ENCODE measurements at places on chromosomes 12 and 14. TPM values are rescaled to one million over a fixed set of nuclear protein-coding genes. Genes with fewer than 3 reads are reported as not detected.

CDK2 gene
- total RNA-seq, result 29.5 TPM

NXPH4 gene
- 0.13 TPM for total RNA-seq

COX8C gene
- total RNA-seq, result not detected

VDR gene
- total RNA-seq, result 0.67 TPM

CCDC38 gene
- total RNA-seq, result not detected

- no peak for DNase-seq
Observed at GRCh38 chr12:30296486-30296885, 399.2 kb downstream of the IPO8 start.

DNA sequence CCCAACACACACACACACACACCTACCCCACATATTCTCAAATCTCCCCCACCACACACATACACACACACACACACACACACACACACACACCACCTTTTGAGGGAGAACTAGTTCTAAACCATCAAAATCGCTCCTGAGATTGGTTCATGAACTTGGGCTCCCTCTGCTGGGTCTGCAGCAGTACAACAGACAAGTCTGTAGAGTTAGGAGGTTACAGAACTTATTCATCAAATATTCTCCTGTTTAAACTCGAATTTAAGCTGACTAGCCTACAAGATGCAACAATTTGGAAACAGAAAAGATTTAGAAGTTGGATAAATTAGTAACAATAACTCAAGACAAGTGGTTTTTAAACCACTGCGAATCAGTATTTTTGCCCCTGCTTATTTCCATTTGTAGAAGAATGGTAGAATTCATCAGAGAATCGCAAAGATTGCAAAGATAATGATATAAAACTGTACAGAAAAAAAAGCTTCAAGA, 136.4 kb upstream of the USP15 start:
- peak; percentile 4 for DNase-seq

GRCh38 chr14:97757491-97757890, 960.3 kb downstream of the VRK1 start:
- no peak for DNase-seq

GRCh38 chr12:132429946-132430643, 59.9 kb upstream of the FBRSL1 start:
- no peak for DNase-seq

DNA sequence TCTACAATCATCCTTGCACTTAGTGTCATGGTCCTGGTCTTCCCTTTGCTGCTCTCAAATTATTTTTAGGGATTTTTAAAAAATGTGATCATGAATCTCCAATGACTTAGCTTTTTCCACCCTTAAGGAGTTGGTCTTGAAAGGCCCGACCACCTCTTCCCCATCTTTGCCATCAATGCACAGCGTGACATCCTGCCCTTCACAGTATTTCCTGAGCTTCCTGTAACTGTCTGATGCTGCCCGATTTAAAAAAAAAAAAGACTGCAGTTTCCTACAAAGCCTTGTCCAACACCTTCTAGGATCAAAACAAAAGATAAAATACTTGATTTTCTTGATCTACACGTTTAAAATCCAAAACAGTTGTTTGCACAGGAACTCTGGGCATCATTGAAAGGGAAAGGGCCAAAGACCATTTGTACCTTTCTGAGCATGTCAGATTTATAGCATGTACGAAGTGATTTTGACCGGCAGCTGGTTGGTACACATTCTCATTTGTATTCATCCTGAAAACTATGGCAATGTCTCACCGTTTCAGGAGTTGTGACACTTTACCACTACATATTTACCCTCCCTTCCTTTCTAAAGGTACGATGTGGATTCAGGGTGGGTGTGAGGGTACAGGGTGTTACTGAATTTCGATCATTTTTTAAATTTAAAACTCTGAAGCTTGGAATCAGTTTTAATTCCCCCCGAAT, 7.4 kb upstream of the ELK3 start:
- DNase-seq, result no peak

DNA sequence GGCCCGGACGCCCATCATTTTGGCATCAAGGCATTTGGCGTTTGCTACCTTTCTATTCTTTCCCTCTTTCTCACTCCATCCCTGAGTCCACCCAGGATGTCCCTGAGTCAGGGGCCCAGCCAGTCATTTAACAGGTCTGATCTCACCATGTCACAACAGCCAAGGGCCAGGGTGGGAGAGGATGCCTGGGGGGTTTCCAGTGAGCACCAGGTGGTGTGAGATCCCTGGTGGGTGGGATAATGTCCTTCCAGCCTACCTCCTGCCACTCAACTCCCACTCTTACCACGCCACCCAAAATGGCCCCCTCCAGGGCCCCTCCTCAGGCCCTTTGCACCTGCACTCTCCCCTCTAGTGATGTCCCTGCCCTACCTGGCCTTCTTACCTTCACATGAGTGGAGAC, 310.8 kb downstream of the BCL11B start:
- DNase-seq, result no peak

GRCh38 chr14:104863131-104863862, 1.8 kb upstream of the CEP170B start:
- no peak for DNase-seq
